ENCODE measurements at places on chromosomes 1 and 21.

DNA sequence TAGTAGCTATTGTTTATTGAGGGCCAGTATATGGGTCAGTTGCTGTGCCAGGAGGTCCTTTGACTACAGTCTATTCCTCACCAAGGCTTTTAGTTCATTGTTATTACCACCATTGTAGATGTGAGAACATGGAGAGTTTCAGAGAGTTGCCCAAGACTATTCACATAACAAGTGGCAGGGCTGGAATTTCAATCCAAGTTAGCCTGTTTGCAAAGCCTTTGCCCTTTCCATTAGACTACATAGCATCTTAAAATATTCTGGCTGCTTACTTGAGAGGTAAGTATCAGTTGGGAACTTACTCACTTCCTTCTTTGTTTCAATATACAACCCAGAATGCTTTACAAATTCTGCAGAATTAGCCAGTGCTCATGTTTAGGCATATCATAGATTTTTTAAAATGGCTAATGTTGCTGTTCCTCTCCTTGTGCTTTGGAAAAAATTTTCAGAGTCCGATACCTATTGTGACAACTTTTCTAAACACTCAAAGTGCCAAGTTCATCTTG lies 141.2 kb downstream of the FGGY start:
- no peak for DNase-seq

DNA sequence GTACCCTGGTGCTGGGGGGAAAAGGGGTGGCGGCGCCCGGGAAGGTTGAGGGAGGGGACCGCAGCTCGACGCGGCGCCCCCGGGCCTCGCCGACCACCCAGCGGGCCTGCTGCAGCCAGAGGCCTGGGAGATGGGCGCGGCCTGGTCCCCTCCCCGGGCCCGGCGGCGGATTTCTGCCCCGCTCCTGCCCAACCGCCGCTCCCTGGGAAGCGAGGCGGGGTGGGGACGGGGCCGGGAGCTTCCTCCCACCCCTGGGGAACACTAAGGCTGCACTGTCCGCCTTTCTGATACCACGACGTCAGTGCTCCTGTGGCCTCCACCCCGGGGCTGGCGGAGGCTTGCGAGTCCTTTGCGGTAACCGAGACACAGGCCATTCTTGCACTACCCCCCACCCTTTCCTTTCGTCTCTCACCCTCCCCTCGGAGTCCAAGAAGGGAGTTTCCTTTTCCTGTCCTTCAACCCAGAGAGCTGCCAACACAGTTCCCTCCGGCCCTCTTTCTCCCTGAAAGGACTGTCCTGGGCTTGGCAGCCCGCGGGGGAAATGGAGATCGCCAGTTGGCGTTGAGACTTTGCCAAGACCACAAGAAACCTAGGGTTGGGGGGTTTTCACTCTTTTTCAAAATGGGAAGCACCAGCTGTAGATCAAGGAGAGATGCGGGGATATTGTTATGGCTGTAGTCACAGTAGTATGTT lies 742 bp downstream of the SH3GLB1 start:
- DNase-seq = peak; percentile 52

- DNase-seq = no peak
Observed at GRCh38 chr1:11564237-11564636, 85.3 kb downstream of the DISP3 start.

- DNase-seq = peak; percentile 52
Observed at GRCh38 chr1:10824821-10825540, 28.5 kb upstream of the CASZ1 start.

GRCh38 chr1:219372916-219373615 lies 199.4 kb downstream of the LYPLAL1 start:
- DNase-seq = no peak

- no peak for DNase-seq
Observed at GRCh38 chr1:4006676-4007374, 106.8 kb upstream of the C1orf174 start.

DNA sequence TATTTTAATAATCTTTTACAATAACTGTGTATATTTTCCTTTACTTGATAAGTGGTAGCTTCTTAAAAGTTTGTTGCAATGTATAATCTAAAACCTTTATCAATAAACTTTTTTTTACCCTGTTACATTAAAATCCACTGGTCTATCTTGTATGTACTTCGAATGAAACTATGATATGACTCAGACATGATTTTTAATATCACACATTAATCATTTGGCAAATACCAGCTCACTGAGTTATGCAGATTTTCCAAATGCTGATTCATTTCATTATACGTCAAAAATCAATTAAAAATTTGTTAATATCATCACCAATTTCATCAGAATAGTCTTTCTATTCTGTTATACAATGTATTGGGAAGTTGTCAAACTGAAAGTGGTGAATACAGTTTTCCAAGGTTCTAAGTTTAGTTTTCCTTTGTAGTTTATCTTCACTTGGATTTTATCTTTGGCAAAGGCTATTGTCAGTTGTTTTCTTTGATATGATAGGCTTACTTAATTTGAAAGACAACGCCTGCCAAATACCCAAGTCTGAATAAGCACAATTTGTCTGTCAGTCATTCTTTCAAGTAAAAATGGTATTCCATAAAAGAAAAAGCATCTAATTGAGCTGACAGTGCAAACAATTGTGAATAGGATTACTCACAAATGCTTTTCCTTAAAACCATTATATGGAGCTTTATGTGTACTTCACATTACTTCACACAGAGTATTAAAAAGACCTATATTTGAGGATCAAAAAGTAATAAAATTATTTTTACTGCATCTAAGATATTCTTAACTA lies 127.0 kb downstream of the NME7 start:
- no peak for DNase-seq

DNA sequence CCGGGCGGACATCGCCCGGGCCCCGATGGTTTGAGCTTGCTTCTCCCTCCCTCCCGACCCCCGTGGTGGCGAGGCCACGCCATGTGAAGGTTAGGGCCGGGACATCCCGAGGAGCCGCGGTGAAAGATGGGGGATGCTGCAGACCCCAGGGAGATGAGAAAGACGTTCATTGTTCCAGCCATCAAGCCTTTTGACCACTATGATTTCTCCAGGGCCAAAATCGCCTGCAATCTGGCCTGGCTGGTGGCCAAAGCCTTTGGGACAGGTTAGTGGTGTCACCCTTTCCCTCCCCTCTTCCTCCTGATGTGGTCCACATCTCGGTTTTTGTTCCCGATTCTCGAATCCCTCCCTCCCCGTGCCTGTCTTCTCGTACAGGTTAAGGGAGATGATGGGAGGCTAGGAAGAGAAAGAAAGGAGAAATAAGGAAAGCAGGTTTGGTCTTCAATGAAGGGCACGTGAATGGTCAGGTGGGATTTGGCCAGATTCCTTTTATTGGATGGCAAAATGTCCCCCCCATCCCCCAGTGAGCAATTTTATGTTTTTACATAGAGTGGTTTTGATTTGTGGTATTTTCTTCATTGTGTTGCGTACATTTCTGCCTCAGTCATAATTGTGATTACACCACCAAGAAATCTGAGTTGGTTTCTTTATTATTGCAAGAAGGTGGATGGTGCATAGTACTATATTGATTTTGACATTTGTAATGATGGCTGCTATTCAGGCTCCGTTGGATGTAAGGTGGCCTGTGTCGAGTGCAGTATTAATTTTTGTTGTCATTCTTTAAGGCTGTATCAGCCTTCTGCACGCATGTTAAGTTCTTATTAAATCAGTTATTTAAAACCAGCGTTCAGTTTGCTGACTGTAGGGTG lies 1.2 kb downstream of the CAMSAP2 start:
- no peak for DNase-seq

- no peak for DNase-seq
Observed at GRCh38 chr1:67582625-67583461, 102.2 kb upstream of the GADD45A start.

- no peak for DNase-seq
Observed at GRCh38 chr21:31218830-31219608, 125.0 kb downstream of the TIAM1 start.

DNA sequence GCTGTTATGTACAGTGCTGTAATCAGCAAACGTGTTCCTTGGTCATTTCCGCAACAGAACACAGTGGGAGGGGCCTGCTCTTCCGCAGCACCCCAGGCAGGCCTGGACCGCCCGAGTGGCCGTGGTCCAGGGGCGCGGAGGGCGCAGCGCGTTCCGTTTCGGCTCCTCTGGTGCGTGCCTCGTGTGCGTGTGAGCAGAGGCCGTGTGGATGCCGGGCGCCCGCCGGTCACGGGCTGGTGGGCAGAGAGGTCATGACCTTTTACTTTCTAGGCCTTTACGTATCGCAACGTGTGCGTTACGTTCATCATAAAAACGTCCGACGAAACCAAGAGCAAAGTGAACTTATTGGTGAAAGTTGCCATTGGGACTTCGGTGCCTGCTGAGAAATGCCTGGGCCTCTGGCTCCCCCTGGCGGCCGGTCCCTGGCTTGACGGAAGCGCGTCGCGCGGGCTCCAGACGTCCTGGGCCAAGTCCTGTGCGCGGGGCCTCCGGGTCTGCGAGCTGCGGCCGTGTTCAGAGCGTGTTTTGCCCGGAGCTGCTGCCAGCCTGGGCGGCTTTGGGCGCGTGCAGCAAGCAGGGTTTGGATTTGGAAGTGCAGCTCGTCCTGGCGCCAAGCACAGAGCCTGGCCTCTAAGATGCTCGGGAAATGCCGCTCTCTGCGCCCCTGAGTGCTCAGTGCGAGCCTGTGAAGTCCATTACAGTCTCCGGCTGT lies 34.4 kb downstream of the COL18A1 start:
- DNase-seq = peak; percentile 86

- DNase-seq = no peak
Observed at GRCh38 chr1:52455686-52456085, 51.3 kb downstream of the PRPF38A start.

- DNase-seq = no peak
Observed at GRCh38 chr1:84301004-84301784, at the start of gene SAMD13. Gene SAMD13, plus strand, starts transcription at chr1:84301708. Its CDS starts 1,527 bp downstream, at chr1:84303235.

DNA sequence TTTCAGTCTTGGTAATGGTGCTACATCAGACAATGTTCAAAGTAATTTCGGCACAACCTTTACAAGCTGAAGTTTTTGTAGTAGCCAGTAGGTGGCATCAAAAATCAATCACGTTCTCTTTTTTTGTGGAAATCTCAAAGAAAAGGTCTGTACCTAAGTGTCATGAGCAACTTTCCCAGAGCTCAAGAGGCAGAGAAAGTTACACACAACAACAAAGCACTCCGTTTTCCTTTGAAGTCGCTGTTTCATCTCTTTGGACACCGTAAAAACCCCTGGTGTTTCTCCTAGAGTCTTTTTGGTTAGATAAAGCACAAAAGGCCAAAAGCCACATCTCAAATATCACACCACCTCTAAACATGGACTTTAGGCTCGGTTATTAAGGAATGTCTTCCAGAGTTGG lies 131.6 kb downstream of the LHX8 start:
- DNase-seq = no peak

DNA sequence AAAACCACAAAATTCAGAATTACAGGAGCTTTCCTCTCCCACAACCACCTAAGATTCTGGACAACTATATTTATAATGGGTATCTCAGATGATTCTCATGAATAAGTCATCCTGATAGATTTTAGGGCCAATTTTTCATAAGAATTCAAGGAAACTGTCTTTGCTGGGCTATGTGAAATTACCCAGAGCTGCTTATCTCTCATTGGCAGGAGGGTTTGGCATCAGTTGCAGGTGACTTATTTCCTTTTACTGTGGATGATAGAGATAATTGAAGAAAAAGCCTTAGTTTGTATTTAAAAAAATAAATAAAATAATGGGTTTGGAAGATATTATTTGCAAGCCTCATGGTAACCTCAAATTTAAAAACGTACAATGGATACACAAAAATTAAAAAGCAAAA lies 38.2 kb upstream of the WDR26 start:
- no peak for DNase-seq

DNA sequence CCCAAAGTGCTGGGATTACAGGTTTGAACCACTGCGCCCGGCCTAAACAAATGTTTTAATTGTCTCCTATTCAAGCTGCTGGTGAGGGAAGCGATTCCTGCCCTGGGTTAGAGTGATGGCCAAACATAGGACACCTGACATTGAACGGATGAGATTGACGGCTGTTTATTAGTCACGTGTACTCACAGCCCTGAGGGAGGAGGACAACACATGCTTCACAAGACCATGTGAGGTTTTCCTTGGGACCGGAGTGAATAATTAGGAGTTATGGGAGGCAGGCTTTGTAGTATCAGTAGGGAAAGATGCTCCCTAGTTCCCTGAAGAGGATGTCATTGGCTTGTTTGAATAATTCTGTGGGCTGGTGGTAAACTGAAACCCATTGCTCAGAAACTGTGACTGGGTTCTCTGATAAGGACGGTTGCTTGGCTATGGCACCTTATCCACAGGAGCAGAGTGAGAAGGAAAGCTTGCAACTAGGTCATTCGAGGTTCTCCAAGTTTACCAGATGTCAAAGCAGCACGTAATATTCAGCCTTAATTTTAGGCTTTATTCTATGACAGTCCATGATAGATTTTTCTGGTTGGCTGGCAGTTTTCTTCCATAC lies 245.8 kb downstream of the PLA2G4A start:
- no peak for DNase-seq

GRCh38 chr21:15199414-15200383 lies 134.9 kb upstream of the NRIP1 start:
- DNase-seq = no peak

- no peak for DNase-seq
Observed at GRCh38 chr1:204476563-204476962, 18.0 kb downstream of the PIK3C2B start.

GRCh38 chr1:35851132-35851869 lies 31.7 kb upstream of the AGO1 start:
- DNase-seq = no peak

DNA sequence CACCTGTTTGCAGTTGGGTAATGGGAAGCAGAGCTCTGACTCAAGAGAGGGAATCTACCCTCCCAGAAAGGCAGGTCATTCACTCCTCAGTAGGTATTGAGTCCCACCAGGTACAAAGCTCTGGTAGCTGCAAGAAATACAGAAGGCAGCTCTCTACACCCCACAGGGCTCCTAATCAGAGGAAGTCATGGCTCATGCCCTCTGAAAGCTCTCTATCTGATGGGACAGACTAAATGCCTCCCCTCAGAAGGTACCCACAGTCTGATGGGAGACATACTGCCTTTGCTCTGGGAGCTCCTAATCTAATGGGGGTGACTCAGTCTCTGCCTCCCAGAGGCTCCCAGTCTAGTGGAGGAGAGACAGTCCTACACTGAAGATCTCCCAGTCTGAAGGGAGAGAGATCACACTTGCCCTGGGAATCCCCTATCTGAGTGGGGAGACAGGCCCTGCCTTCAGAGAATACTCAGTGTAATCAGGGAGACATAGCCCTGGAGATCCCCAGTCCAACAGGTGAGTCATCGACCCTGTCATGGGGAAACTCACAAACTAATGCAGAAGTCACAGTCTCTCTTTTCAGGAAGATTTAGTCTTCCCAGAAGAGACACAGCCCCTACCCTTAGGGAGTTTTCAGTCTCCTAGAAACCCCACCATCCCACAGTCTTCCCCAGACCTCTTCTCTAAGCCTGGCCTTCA lies 23.7 kb downstream of the CAMK1G start:
- no peak for DNase-seq

GRCh38 chr1:20052386-20052785 lies 17.6 kb upstream of the PLA2G5 start:
- DNase-seq = no peak

GRCh38 chr1:3002349-3003038 lies 18.8 kb upstream of the ACTRT2 start:
- no peak for DNase-seq

- no peak for DNase-seq
Observed at GRCh38 chr1:207328908-207329440, 7.5 kb downstream of the CD55 start.

GRCh38 chr1:166695115-166695514 lies 144.2 kb upstream of the POGK start:
- DNase-seq = no peak

GRCh38 chr1:1344655-1345361 lies 4.4 kb downstream of the DVL1 start:
- no peak for DNase-seq

- DNase-seq = no peak
Observed at GRCh38 chr1:224182057-224182865, 779 bp upstream of the DEGS1 start.

- peak; percentile 86 for DNase-seq
Observed at GRCh38 chr1:220810179-220810653, 23.5 kb downstream of the MTARC1 start.
